ENCODE measurements at places on chromosomes 11 and 22. TPM values are rescaled to one million over a fixed set of nuclear protein-coding genes. Genes with fewer than 3 reads are reported as not detected.

The PKNOX2 gene
- total RNA-seq: 1.4 TPM

The SLC5A12 gene
- total RNA-seq: not detected

DNA sequence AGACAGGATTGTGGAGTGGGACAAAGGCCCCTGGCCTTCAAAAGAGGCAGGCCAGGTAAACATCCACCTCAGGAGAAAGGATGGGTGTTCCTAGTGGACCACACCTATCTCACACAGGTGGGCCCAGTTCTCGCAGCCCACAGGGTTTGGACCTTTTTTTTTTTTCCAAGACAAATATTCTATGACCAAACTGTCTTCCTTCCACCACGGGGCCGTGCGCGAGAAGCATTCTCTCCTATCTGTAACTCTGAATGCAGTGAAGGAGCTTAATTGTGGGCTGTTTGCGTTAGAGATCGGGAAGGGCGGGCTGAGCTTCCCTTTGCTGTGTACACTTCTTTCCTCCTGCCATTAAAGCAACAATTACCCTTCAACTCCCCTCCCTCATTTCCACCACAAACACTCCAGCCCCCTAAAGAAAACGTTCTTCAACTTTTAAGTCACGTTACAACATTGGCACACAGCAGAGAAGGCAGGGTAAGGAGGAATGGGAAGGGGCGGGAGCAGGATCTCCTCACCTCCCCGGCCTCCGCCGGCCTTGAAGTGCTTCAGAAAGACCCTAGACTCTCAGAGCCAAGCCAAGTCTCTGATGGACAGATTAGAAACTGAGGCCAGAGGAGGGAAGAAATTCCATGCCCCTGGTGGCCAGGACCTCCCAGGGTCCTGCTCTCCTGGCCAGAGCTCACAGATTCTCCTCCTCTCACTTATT lies 238.4 kb downstream of the BUD13 start:
- DNase-seq: no peak

DNA sequence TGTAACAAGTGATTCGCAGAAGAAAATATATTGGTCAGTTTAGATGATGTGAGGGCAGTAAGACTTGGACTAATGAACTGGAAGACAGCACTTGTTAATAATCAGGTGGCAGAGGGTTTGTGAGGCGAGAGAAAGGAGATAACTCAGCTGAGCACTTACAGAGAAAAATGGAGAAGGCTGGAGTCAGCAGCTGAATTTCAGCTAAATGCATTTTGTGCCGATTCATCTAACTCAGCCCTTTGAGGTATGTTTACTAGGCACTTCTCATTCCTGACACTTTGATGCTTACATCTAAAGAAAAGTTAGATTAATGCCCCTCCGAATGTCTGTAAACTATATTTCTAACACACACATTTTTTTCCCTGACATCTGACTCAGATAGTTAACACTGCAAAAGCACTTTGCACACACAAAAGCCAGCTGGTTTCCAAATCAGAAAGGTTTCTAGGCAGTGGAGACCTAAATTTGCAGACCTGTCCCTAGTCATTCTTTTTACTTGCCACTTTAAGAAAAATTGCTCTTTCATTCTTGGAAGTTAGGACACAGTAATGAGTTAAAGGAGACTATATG lies 859.5 kb upstream of the CCDC90B start:
- DNase-seq: no peak

DNA sequence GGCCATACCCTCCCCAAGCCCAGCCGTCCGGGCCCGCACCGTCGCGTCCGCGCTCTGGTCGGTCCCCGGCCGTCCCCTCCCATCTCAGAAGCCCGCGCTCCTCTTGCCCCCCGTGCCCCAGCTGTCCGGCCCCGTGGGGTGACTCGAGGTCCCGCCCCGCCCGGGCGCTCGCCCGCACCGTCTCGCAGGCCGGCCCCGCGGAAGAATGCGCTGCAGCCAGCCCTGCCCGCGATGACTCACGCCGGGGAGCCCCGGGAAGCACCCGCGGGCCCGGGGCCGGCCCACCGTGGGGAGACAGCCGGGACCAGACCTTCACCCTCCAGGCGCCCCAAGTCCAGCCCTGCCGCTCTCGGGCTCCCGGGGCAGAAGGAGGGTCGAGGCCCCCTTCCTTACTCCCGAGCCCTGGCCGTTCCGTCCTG lies 320 bp upstream of the PHLDA2 start:
- DNase-seq: peak; percentile 85
